Fibroblast of skin of left quadriceps (primary cell): ENCODE measurements at places on chromosomes 2 and 18.

DNA sequence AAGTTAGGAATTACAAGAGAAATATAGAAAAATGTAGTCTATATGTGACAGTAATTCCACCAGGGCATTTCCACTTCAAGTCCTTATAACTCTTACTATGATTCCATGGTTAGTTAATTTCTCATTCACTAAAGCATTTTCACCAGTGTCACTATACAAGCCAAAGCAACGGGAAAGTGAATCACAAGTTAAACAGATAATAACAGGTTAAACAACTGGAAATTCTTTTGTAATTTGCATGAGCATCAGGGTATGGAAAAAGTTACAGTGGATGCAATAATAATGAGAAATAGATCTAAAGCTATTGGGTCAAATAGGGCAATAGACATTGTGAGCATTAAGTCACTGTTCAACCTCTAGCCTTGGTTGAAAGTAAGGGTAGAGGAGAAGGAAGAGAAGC, 88.9 kb upstream of the ST6GAL2 start:
- DNase-seq = no peak

DNA sequence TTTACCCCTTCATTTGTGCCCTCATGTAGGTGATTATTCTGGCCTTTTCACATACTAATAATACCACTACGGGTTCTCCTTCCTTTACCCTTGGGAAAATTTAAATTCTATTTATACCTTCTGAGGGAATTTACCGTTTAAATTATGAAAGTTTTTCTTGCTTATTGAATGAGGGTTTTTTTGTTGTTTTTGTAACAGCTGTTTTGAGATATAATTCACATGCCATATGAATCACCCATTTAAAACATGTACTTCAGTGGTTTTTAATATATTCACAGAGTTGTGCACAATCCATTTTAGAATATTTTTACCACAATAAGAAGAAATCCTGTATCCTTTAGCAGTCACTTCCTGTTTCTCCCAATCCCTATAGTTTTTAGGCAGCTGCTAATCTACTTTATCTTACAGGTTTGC, 54.7 kb downstream of the EML4 start:
- DNase-seq = no peak

- no peak for DNase-seq
Observed at GRCh38 chr2:180742801-180743200, 237.6 kb upstream of the UBE2E3 start.

DNA sequence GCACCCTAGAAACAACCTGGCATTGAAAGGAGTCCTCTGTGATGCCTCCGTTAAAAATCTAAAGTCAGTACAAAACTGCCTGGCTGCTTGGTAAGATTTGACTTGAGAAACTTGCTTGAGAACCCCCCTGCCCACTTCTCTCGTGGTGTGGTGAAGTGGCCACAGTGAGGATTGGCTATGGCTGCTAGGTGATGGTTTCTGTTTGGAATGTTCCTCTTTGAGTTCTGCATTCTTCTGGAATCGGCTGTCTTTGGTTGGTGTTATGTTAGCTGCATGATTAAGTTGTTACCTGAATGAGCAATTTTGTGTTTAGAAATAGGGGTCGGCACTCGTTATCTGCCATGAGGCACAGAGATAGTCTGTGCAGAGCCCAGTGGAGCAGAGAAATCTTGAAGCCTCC, 21.7 kb upstream of the SAG start:
- peak; percentile 0 for DNase-seq

- DNase-seq = no peak
Observed at GRCh38 chr18:46169464-46169941, 65.3 kb downstream of the HAUS1 start.

GRCh38 chr2:178385595-178386148, 65.3 kb downstream of the PRKRA start:
- DNase-seq = no peak

GRCh38 chr2:223901311-223901710, 43.8 kb downstream of the WDFY1 start:
- no peak for DNase-seq
